ENCODE measurements at places on chromosomes 5 and 9. TPM values are rescaled to one million over a fixed set of nuclear protein-coding genes. Genes with fewer than 3 reads are reported as not detected.

DNA sequence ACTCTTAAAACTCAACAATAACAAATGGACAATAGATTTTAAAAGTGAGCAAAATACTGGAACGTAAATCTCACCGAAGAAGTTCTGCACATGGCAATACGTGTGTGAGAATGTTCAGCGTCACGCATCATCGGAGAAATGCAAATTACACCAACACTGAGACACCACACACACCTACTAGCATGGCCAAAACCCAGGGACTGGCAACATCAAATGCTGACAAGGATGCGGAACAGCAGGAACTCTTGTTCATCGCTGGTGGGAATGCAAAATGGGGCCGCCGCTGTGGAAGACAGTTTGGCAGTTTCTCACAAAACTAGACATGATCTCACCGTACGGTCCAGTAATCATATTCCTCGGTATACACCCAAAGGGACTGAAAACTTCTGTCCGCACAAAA, 21.6 kb upstream of the CLPTM1L start:
- no peak for DNase-seq

RAI14 gene
- total RNA-seq, result 216 TPM

GRCh38 chr5:105807290-105807689, 1863.4 kb downstream of the EFNA5 start:
- DNase-seq, result no peak

- DNase-seq, result no peak
These were observed 33.1 kb downstream of the CRB2 start for GRCh38 chr9:123389070-123389469.

DNA sequence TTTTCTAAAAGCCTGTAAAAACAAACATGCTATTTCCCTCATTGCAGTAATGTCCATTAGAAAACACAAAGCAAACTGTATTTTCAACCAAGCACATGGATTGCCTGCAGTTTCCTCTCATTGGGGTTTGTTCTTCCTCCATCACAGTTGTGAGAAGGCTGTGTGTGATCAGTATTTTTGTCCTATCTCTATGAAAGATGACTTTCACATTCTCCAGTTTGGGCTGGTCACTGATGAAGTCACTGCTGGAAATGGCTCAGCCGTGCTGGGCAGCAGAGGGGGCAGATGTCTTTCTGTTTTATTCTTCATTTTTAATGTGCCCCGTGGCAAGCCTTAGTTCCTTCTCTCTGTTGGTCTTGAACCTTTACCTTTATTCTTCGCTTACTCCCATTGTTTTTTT, 288.9 kb upstream of the MPDZ start:
- no peak for DNase-seq

SH3PXD2B gene
- 72.9 TPM for total RNA-seq

DNA sequence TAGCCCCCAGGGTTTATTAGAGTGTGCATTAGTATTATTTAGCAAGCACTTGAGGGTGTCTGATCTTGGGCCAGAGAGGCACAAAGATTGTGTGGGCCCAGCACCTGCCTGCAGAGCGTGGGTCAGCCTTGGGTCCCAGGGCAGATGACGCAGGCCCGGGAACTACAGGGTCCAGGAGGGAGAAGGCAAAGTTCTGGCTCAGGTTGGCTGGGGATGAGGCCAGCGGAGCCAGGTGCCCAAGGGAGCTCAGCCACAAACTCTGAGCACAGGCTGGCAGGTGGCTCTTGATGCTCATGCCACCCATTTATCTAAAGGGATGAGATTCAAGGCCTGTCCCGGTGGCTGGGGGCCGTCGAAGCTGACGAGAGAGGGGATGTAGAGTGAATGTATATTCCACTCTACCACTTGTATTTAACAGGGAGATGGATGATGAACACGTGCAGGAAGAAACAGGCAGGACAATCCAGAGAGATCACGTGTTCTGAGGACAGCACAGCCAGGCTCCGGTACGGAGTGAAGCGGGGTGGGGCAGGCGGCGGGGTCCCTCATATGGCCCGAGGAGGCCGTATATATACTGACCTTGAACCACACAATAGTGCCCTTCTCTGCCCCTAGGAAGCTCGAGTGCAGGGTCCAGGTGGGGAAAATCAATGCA, 818 bp upstream of the OBP2A start:
- DNase-seq, result no peak

DNA sequence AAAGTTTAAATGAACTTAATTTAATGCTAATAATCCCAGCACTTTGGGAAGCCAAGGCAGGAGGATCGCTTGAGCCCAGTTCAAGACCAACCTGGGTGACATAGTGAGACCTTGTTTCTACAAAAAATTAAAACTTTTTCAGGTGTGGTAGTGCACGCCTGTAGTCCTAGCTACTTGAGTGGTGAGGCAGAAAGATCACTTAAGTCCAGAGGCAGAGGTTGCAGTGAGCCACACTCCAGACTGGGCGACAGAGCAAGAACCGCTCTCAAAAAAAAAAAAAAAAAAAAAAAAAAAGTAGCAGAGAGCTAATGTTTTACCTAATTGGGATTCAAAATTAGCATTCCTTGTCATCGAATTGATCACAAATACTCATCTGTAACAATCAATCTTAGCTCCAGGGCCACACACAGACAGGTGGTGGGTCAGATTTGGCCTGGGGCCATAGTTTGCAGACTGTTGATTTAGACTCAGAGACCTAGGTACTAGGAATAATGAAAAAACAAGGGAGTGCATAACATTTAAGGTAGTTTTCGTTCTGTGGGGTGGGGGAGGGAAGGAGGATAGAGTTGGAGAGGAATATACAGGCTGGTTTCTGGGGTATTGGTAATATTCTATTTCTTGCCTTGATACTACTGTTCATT, 21.4 kb downstream of the HSDL2 start:
- DNase-seq, result no peak

DNA sequence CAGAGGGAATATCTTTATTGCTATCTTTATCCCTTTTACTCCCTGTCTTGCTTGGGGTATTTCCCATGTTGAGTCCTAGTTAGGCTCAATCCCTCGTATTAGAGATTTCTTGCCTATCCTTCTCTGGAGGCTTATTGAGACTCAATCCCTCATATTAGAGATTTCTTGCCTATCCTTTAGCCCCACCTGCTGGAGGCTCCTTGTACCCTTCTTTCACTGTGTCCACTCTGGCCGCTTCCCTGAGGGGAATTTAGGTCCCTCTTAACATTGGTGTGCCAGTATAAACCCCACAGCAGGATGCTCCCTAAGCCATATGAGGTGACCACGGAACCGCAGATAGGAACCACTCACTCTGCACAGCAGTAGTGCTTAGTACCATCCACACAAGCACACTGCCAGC, 110.7 kb upstream of the MAMDC2 start:
- DNase-seq, result no peak

- DNase-seq, result no peak
These were observed 632.3 kb downstream of the CCDC171 start for GRCh38 chr9:16184964-16185646.

DNA sequence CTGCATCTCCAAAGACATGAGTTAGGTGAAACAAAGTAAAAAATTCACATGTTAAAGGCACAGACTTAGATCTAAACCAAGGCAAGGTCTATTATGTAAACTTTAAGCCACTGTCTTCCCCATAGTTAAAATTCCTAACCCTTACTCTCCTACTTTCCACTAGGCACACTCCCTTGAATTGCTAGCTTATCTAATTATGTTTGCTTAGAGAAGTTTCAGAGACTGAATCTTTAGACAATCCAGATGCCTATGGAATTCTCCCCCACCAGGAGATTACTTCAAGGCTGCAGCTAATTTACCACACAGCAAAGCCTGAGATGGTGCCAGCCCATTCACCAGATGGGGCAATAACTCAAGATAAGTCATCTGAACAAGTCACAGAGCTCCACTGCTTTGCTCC, 803.1 kb upstream of the COX7C start:
- DNase-seq, result no peak

VLDLR gene
- 43.6 TPM for total RNA-seq

CDC42SE2 gene
- 26.3 TPM for total RNA-seq

DNA sequence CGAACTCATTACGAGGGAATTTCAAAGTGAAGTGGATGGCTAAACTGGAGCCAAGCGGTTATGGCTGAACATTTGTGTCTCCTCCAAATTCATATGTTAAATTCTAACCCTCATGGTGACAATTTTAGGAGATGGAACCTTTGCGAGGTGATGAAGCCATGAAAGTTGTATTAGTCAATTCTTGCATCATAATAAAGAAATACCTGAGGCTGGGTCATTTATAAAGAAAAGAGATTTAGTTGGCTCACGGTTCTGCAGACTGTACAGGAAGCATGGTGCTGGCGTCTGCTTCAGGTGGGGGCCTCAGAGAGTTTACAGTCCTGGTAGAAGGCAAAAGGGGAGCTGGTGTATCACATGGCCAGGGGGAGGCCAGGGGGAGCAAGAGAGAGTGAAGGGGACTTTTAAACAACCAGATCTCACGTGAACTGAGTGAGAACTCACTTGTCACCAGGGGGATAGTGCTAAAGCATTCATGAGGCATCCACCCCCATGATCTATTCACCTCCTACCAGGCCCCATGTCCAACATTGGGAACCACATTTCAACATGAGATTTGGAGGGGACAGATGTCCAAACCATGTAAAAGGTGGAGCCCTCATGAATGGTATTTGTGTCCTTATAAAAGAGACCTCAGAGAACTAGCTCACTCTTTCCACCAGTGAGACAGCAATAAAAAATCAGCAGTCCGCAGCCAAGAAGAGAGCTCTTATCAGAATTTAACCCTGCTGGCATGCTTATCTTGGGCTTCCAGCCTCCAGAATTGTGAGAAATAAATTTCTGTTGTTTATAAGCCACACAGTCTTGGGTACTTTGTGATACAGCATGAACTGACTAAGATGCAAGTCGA, 143.4 kb downstream of the MTRR start:
- DNase-seq, result no peak

CKMT2 gene
- total RNA-seq, result 2.4 TPM

DNA sequence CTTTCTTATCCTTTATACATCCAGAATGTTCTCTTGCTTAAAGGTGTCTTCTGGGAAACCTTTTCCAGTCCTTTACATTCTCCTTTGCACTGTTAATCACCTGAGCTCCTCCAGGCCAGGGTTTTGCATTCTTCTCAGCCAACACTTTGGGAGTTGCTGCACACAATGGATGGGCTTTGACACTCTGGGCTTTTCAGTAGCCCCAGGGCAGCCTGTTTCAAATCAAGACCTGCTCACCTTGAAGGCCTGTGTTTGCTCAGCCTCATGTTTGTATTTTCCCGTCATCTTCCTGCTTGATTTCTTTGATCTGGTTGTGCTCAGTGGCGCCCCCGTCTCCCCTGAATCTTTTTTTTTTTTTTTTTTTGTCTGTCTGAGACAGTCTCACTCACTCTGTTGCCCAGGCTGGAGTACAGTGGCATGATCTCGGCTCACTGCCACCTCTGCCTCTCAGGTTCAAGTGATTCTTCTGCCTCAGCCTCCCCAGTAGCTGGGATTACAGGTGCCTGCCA, 41.0 kb downstream of the DMRT1 start:
- no peak for DNase-seq

DNA sequence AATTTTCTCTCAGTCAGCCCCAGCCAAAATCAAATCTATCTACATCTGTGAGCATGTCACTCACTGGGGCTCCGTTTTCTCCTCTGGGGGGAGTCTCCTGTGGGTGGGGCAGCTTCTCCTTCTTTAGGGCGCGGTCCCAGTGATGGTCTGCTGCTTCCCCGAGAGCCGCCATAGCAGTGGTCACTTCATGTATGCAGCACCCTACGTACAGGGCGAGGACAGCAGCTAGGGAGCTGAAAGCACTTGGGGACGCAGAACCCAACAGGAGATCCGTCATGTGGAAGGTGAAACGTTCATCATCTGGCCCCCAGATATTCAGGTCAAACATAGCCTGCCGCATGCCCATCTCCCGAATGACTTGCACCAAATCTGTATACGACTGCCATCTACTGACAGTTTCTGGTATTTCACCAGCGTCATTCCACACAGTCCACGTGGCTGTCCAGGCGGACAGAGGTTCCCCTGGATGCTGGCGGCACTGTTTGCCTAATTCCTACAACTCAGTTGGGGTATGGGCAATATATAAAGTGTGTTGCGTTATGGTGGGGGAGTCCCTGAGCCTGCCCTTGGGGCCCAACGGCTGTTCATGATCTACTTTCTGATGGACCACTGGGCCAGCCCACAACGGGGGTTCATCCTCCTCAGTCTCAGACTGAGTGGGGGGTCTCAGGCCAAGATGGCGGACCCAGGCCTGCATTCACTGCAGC, 795.0 kb downstream of the EFNA5 start:
- DNase-seq, result peak; percentile 25

GRCh38 chr9:28598408-28598807, 1025.1 kb upstream of the C9orf72 start:
- no peak for DNase-seq

GARIN3 gene
- not detected for total RNA-seq

DNA sequence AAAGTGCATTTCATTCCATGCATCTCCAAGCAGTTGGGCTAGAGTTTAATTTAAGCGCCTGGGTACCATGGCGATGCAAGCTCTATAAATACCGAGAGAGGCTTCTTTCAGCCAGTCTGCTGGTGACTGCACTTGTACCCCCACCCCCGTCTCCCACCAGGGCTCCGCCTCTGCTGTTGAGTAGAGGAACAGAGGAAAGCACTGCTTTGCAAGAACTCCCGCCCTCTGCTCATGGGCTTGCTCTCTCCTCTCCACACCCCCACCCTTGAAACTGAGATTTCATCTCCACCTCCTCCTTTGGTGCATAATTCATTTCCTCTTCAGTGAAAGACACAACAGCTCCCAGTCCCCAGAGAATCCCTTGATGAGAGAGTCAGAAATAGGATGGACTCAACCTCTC, 5.1 kb upstream of the WWC1 start:
- peak; percentile 71 for DNase-seq

DNA sequence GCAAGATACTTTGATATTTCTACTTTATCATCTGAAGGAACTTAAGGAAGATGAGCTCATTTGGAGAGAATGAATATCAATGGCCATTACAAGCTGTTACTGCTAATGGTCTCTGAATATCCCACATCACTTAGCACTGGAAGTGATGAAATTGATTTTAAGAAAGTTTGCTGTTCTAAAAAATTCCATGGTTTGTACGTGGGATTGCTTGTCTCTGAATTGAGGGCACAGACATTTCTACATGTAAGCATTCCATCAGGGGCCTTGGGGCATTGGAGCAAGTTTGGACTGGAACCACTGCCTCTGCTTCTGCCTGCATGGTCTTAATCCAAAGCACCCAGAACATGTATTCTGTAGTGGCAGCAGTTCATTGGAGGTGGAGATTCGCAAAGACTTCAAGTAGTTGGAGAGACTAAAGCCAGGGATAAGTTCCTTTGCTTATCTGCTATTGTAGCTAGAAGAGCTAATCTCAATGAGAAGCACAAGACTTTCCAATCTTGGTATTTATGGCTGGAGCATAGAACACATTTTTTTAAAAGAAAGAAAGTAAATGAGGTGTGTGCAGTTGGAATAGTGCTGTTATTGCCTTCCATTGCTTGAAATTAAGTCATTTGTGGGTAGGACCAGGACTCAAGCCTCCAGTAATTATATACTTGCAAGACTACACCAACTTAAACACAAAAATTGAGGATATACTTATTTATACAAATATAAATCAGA, 424.2 kb downstream of the SPATA31D1 start:
- no peak for DNase-seq

- peak; percentile 75 for DNase-seq
These were observed 3.1 kb upstream of the BARX1 start for GRCh38 chr9:93958121-93958818.
